Vagina (tissue), 2 donors: ENCODE measurements at places on chromosomes 5 and 9.

DNA sequence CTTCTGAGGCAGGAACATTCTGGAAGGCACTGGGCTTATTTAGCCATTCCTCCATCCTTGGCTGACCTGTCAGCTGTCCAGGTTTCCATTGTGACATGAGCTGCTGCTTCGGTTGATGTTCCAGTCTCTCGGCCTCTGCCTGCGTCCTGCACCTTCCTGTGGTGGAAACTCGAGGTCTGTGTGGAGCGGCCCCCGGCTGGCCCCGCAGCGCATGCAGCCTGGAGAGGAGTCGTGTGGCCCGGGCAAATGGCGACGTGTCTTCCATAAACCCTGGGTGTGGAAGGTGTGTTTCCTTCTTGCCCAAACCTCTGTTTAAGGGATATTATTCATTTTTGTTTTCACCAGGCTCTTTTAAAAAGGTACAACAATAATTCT, 36.5 kb upstream of the SLC9A3 start:
- DNase-seq: no peak

DNA sequence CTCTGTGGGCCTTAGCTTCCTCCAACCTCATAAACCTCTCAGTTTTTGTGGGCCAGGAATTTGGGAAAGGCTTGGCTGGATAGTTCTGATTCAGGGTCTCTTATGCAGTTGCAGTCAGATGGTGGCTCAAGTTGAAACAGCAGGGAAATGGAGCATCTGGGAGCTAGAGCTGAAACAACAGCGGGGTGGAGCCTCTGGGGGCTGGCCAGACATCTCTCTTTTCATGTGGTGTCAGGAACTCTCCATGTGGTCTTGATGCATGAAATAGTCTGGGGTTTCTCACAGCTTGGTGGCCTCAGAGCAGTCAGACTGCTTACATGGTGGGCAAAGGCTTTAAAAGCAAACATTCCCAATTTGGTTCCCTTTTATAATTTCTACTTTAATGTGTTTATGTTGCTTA, 13.5 kb downstream of the ZNF346 start:
- DNase-seq: no peak

DNA sequence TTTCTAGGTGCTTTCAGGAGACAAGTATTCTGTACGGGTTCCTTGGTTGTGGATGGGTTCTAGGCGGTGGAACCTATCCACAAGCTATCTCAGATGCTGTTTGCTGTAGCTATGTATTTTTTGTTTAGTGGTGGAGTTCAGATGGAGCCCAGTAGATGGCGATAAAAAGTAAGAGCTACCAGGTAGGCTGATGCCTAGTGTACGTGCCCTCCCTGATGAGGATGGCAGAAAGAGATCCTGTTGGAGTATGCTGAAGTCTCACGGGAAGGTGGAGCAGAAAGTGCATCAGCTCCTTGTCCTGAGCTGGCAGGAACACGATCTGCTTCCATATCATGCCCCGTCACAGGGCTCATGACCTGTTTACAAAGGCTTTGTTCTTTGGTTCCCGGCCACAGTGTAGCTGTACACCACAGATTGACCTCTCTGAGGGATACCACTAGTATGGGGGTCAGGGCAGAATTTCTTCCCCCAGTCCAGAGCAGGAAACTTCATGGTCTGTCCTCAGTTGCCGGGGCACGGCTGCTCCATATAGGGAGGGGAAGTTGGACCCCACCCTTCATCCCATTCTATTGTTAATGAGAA, 12.6 kb upstream of the UGT3A2 start:
- no peak for DNase-seq

DNA sequence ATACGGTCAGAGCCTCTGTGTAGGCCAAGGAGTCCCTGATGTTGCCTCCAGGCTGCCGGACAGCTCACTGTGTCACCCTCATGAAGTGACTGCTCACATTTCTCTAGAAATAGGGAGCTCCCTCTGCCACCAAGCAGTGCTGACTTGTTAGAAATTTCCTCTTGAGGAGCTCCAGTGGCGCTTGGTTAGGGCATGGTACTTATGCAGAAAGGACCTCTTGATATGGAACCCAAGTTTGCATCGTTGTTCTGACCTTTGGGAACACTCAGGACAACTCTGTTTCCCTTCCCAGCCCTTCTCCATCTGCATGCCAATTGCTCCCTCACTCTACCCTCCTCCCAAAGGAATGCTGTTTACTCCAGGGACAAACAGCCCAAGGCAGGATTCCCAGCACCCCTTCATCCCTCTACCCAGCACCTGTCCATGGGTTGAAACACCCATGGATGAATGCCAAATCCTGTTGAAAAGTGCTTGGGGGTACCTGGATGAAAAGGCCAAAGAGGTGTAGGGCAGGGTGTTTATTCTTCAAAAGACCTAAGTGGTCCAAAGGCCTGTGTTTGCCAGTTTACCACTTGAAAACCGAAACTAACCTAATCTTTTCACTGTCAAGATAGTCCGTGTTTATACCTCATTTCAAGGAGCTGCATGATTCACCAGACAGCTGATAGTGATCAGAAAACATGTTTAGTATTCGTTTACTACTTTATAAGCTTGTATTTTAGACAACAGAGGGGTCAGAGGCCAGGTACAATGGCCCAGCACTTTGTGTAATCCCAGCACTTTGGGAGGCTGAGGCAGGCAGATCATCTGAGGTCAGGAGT, 51.1 kb downstream of the KLF4 start:
- DNase-seq: no peak

DNA sequence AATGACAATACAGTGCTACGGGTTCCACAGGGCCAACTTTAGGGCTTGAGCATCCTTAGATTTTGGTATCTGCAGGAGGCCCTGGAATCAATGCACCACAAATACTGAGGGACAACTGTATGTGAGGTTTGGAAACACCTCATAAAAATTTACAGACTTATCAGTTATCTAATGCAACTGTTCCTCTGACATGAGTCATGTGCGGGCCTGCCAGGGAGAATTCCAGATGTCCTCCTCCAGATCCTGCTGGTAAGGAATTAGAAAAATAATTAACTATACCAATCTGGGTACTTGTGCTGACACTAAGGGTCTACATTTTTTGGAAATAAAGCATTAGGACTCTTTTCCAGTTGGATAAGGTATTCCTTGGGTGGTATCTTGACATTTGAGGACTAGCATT, 333.3 kb downstream of the ARRDC3 start:
- DNase-seq: no peak

- DNase-seq: no peak
These were observed at the start of gene PTGES for GRCh38 chr9:129752900-129753729. TSS of gene PTGES (minus strand) at chr9:129753042. CDS start at chr9:129753012, 30 bp downstream.

GRCh38 chr5:173412566-173412965, 84.4 kb upstream of the STC2 start:
- no peak for DNase-seq

DNA sequence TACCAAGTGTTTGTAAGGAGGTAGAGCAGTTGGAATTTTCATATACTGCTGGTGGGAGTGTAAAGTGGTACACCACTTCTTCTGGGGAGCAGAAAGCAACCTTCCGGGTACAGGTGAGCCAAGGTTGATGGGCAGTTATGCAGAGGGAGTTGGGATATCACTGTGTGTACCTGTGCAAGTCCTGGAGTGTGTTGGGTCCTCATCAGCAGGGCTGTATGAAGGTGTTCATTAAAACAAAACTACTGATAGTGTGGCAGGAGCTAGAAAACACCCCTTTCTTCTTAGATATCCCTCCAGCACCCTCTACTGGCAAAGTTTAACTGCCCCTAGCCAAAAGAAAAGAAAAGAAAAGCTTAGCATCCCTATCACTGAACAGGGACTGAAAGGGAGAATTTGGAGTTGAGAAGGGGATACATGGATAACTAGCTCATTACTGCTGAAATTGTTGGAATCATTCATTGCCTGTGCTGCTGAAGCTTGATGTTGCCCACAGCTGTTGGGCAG, 10.7 kb downstream of the MARCHF6 start:
- DNase-seq: no peak
